CD4-positive, alpha-beta T cell treated with Interleukin-4 for 4 hours (primary cell): ENCODE measurements at places on chromosomes 11 and 22.

DNA sequence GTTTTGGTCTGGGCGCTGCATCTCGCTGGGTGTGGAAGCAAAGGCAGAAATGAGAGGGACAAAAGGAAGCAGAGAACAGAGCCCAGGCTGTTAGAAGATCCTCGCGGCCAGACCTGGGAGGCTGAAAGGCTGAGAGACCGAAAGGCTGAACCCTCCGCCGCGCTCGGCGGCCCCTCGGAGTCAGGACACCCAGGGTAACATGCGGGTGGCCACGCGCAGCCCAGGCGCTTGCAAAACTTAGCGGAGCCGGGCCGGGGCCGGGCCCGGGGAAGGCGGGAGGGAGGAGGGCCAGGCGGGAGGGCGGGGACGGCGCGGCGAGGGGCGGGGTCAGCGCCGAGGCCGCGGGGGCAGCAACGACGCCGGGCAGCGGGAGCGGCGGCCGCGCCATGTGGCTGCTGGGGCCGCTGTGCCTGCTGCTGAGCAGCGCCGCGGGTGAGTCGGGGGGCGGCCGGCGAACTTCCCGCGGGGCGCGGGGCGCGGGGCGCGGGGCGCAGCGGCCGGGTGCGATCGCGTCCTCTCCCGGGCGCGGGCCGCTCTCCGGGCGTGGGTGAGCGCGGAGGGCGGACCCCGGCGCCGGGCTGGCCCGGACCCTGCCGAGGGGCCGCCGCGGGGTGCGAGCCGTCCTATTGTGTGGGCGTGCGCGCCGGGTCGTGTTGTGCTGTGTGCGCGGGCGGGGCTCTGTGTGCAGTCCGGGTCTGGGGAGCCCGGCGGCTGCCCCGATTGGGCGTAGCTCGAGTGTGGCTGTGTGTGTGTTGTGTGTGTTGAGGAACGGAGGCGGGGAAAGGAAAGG, at the start of gene LDLRAD3:
Gene LDLRAD3 (plus strand): TSS at position 350 of the 790 bp plus-strand sequence. CDS start 37 bp downstream, at position 387.
- DNase-seq = no peak

- no peak for DNase-seq
Observed at GRCh38 chr11:12179531-12179930, 69.1 kb downstream of the MICAL2 start.

DNA sequence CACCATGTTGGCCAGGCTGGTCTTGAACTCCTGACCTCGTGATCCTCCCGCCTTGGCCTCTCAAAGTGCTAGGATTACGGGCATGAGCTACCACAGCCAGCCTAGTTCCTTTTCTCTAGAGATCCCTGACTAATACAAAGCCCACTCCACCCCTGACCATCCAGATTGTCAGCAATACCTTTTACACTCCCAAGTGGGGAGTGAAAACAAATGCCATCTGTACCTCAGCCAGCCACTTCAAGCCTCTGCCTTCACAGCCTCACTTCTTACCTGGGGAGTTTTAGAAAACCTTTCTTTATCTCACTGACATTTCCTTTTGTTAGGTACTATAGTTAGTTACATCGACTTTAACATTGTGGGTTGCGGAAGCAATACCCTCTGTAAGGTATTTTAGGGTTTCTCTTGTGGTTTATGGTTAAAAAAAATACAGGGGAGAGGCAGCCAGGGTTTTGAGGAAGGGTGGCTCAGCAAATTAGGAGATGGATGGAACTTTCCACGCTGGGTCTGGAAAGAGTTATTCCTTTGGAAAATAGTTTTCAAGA, 8.9 kb downstream of the TOM1 start:
- DNase-seq = no peak

- DNase-seq = no peak
Observed at GRCh38 chr11:14860511-14860910, 31.5 kb downstream of the CYP2R1 start.

DNA sequence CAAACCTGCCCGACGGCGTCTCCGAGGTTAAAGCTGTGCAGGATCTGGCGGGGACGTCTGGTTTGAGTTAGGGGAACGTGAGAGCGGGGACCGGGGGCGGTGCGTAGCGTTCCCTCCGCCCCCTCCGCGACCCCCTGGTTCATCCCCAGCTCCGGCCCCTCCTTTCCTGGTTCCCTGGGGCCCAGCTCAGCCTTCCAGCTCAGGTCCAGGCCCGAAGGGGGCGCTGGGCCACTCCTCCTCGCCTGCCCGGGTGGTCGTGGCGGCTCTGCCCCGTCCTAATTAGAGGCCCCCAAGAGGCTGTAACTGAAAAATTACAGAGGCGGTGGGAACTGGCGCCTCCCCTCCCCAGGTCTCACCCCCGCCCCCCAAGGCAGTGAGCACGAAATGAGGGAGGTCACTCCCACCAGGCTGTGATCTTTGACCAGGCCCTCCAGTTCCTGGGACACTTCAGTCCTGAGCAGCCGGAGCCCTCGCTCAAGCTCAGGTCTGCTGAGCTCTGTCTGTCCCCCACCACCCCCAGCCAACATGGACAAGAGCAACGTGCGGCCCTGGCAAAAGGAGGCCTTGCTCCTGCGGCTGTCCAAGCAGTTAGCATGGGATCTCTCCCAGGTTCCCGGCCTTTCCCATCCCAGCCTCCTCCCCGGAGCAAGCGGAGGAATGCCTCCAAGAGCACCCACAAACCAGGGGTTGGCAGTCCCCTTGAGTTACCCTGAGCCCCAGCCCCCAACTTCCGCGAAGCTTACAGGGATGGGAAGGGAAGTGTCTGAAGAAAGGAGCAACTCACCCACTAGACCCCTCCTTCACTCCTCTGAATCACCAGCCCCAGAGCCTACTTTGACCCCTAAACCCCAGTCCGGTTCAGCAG, 3.3 kb downstream of the CD248 start:
- no peak for DNase-seq

DNA sequence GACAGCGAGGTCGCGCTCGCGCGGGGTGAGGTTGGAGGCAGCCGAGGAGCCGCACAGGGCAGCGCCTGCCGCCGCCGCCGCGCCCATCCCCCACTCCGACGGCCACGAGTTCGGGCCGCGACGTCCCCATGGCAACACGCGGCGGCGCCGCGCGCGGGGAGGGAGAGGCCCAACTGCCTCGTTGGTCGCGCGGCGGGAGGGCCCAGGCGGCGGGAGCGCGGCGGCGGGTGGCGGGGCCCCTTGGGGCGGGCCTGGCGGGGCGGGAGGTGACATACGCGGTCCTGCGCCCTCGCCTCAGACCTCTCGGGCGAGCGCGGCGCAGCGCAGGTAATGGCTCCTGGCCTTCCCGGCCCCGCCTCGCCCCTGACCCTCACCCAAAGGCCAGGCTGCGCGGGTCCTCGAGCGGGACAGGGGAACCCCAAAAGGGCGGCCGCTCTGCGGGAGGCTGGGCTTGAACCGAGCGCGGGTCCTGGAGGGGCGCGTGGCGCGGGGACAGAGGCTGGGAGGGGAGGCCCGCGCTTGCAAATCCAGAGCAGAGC, at the start of gene DEUP1:
Gene DEUP1 (plus strand): TSS at position 297 of the 539 bp plus-strand sequence. CDS start 1,518 bp downstream, outside the sequence.
- DNase-seq = no peak

GRCh38 chr11:84355911-84356310, 1069.7 kb upstream of the CCDC90B start:
- DNase-seq = no peak

GRCh38 chr11:111632516-111633220, 30.4 kb downstream of the SIK2 start:
- DNase-seq = no peak

- peak; percentile 88 for DNase-seq
Observed at GRCh38 chr22:45413368-45414211, at the start of the genes RIBC2 and SMC1B. Gene RIBC2 (plus strand): TSS chr22:45413693. CDS start chr22:45413887, 194 bp downstream. Gene SMC1B (minus strand): TSS chr22:45413599. CDS start chr22:45413567, 32 bp downstream.

GRCh38 chr11:55172734-55173415, 89.1 kb upstream of the TRIM48 start:
- DNase-seq = no peak

GRCh38 chr11:63813035-63813562, at the start of gene SPINDOC:
Gene SPINDOC (plus strand): TSS chr11:63813456. CDS start chr11:63813687, 231 bp downstream.
- DNase-seq = peak; percentile 61

DNA sequence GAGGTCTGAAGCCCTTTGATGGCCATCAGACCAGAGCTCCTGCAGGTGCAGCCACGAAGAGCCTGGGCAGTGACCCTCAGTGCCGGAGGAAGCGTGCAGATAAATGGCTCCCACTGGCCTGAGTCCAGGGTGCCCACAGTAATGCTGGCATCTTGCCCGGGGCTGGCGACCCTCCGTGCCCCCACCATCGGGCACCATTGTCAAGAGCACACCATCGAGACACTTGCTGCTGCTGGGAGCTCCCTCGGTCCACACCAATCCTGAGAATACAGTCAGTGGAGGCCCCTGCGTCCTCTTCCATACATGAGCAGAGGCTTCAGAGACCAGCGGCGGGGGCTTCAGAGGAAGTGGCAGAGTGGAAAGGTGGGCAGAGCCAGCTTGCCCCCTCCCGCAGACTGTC, 1448.3 kb downstream of the BRD1 start:
- DNase-seq = no peak

DNA sequence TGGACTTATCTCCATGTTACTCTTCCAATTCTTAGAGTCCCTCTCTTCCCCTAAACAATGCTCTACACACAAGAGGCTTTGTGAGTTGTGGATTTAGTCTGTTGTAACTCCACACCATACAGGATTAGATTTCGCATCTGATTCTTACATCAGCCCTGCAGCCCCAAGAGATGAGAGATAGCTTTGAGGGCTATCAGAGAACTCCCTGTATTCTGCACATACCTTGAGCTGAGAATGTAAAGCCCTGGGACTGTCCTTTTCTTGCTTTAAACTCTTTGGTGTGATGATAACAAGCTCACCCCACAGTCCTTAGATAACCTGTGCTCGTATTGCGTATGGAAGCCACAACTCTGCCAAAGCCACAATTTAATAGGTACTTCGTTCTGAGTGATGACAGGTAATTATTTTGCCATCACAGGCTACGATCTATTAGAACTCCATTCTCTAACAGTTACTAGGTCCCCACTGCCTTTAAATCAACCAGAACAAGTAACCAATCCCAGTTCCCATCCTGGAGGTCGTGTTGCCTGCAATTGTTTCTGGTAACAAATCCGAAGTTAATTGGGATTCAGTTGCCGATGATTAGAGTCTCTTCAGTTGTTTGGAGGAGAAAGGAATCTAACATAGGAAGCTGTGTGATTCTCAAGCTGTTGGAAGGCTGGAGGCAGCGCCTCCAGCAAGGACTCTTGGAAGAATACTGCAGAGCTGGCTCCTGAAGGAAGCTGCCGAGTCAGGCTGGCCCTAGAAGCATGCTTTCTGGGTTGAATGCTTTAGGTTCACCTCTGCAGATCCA, 1.3 kb upstream of the PARVG start:
- no peak for DNase-seq

DNA sequence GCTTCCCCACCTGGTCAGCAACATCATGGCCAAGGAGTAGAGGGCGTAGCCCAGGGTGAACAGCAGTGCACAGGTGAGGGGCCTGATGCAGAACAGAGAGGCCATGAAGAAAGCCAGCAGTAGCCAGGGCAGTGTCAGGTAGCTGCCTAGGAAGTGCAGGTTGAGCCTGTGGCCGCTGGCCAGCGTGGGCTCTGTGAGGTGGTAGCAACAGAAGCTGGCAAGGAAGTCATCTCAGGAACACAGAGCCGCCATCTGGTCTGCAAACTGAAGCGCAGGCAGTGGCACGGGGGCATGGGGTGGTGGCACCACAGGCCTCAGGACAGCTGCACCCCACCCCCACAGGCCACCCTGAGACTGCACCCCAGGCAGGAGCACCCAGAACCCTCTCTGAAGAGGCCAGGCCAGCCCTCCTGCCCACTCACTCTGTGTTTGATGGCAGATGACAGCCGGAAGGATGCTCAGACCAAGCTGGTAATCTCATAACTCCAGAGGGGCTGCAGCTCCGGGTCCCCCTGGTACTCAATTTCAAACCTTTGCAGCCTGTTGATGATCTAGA, 95.3 kb downstream of the MED15 start:
- DNase-seq = no peak

DNA sequence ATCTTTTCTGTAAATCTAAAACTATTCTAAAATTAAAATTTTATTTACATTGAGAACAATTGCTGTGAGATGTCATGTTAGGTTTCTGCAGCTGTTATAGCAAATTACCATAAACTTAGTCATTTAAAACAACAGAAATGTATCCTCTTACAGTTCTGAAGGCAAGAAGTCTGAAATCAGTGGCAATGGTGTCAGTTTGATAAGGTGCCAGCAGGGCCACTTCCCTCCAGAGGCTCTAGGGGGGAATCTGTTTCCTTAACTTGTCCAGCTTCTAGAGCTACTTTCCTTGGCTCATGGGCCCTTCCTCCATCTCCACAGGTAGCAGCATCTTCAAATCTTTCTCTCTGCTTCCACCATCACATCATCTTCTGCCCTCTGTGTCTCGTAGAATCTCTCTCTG, 23.0 kb downstream of the MOGAT2 start:
- no peak for DNase-seq

- DNase-seq = no peak
Observed at GRCh38 chr11:13983081-13983751, 20.7 kb downstream of the SPON1 start.

DNA sequence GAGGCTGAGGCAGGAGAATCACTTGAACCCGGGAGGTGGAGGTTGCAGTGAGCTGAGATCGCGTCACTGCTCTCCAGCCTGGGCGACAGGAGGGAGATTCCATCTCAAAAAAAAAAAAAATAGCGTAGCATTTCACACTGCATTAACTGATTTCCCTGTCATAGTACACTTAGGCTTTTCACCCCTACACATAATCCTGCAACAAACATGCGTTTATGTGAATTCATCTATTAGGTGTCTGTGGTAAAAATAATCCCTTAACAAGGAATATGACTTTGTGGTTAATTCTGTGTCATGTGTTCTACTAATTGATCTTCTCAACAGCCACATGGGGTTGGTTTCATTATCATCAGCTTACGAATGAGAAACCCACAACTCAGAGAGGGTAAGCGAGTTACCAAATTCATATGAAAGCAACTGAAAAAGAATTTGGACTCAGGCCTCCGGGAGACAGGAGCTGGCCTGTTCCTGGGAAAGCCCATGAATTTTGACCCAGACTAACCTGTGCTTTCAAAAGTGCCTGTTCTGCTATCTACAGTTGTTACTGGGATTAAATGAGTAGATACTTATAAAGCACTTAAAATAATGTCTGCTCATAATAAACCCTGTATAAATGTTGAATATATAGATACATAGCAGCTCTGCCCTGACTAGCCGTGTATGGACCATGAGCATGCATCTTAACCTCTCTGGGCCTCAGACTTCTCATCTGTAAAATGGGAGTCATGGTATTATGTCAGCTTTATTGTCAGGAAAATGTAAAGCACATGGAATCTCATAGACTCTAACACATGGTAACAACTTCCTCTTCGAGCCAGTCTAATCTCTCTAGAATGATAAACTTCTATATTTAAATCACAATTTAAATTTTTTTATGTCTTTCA, 36.6 kb downstream of the KCNJ1 start:
- peak; percentile 69 for DNase-seq

DNA sequence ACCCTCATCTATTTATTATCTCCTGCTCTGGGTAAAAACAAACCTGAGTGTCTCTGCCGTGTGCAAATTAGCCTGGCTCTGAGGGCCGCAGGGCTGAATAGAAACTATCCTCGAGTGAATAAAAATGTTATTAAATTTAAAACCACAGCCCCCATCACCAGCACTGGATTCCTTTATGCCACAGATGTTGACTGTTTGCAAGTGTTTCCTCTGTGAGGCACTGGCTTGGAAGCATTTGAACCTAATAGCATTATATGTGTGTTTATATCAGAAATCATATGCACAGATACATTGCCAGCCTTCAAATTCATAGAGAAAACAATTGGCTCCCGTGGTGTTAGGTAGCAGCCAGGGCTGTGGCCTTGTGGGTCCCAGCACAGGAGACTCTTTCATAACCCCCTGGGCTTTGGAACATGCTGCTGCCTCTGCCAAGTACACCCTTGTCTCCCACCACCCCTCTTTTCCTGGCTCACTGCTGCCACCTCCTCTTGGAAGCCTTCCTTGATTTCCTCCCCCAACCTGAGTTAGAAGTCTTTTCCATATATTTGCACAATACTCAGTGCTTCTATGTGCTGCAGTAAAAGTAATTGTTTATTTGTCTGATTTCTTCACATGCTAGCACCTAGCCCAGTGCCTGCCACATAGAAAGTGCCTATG, 294.4 kb downstream of the DDX10 start:
- no peak for DNase-seq

GRCh38 chr11:116835042-116835772, 2.2 kb downstream of the APOA1 start:
- no peak for DNase-seq
